ENCODE measurements at places on chromosomes 6 and 20. TPM values are rescaled to one million over a fixed set of nuclear protein-coding genes. Genes with fewer than 3 reads are reported as not detected.

CAPN11 gene
- total RNA-seq: not detected

CPNE5 gene
- 36.0 TPM for total RNA-seq

OTOR gene
- not detected for total RNA-seq

PBOV1 gene
- total RNA-seq: not detected

DZANK1 gene
- 6.0 TPM for total RNA-seq

MEP1A gene
- total RNA-seq: not detected

ADISSP gene
- total RNA-seq: 17.3 TPM

ID4 gene
- 309 TPM for total RNA-seq

NKX2-2 gene
- 3.5 TPM for total RNA-seq

PRPH2 gene
- 11.5 TPM for total RNA-seq

HLA-DRA gene
- total RNA-seq: 8.5 TPM

CLPSL2 gene
- total RNA-seq: not detected

PPP1R14C gene
- total RNA-seq: 35.5 TPM

IMPG1 gene
- total RNA-seq: not detected

CTAGE9 gene
- total RNA-seq: not detected

SLC52A3 gene
- total RNA-seq: 0.46 TPM

DSN1 gene
- total RNA-seq: 8.3 TPM

COX4I2 gene
- not detected for total RNA-seq

ZNF337 gene
- total RNA-seq: 19.6 TPM

TPD52L1 gene
- total RNA-seq: 24.7 TPM

TFAP2A gene
- 0.46 TPM for total RNA-seq

CD93 gene
- total RNA-seq: 13.6 TPM

NUDT3 gene
- 149 TPM for total RNA-seq

CEP85L gene
- 37.1 TPM for total RNA-seq

SPDEF gene
- not detected for total RNA-seq

ARG1 gene
- total RNA-seq: 0.69 TPM

MAP3K5 gene
- total RNA-seq: 16.1 TPM

ECI2 gene
- total RNA-seq: 42.4 TPM

GABRR1 gene
- total RNA-seq: 0.46 TPM

PHACTR3 gene
- total RNA-seq: 43.8 TPM

HSPA1L gene
- total RNA-seq: 8.1 TPM

SCRT2 gene
- 0.92 TPM for total RNA-seq

Measured in diencephalon (tissue), 1 donor.